Activated T-cell treated with anti-CD3 and anti-CD28 coated beads for 24 hours (primary cell): ENCODE measurements at places on chromosomes 16 and 17.

GRCh38 chr17:14781123-14781522, 480.2 kb downstream of the HS3ST3B1 start:
- no peak for DNase-seq

DNA sequence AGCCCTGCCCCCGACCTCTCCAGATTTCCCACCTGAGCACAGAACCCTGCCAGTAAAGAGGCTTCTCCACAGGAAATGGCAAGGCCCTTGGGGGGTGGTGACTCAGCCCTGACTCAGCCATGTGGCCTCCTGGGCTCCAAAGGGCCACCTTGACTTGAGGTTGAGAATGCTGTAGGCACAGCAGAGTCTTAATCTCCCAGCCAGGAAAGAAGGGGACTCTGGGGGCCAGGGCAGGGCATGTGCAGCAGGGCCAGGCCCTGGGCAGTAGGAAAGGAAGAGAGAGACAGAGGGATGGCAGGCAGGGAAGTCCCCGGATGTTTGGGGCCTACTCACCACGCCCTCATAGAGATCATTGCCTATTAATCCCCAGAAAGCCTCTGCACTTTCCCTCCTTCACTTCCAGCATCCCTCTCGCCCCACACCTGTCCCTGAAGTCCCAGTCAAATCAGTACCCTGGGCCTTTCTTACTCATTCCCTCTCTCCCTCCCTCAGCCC, 4.8 kb upstream of the ITGA3 start:
- DNase-seq = peak; percentile 65

GRCh38 chr17:67353161-67353560, 13.2 kb downstream of the PSMD12 start:
- no peak for DNase-seq

DNA sequence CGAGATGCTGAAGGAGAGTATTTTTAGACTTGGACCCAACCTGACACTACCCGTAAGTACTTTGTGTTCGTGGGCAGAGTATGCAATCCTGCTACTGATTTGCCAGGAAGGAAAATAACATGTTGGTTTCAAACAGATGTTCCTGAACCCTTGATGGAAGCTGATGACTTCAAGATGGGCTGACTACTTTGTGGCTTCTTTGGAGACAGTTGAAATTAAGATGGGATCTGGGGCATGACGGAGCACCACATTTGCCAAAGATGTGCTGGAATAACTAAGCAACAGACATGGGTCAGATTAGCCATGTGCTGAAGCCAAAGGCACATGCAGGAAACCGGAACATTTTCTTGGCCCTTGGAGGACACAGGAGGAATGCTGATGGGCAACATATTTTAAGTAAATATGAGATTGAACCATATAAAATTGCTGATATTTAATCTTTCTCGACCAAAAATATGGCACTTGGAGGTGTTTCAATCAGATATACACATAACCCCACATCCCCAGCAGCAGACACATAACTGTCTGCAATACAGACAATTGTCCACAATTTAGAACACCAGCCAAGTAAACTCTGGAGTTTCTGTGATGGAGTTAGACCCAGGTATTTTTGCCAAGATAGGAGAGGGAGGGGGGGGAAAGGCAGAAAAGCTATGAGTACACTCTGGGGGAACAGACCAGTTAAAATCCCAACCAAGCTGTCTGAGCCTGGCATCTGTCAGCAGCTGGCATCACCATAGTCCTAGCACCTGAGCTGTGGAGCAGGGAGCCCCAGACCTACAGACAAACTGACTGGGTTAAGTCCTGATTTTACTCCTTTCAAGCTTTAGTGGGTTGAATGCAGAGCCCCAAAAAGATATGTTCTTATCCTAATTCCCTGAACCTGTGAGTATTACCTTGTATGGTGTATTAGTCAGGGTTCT, 329.4 kb upstream of the CDH5 start:
- no peak for DNase-seq

DNA sequence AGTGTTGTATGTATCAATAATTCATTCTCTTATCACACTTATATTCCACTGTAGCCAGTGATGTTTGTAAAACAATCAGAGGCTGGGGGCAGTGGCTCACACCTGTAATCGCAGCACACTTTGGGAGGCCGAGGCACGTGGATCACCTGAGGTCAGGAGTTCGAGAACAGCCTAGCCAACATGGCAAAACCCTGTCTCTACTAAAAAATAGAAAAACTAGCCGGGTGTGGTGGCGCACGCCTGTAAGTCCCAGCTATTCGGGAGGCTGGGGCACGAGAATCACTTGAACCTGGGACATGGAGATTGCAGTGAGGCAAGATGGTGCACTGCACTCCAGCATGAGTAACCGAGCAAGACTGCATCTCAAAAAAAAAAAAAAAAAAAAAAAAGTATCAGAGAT, 217.0 kb downstream of the CPPED1 start:
- no peak for DNase-seq

DNA sequence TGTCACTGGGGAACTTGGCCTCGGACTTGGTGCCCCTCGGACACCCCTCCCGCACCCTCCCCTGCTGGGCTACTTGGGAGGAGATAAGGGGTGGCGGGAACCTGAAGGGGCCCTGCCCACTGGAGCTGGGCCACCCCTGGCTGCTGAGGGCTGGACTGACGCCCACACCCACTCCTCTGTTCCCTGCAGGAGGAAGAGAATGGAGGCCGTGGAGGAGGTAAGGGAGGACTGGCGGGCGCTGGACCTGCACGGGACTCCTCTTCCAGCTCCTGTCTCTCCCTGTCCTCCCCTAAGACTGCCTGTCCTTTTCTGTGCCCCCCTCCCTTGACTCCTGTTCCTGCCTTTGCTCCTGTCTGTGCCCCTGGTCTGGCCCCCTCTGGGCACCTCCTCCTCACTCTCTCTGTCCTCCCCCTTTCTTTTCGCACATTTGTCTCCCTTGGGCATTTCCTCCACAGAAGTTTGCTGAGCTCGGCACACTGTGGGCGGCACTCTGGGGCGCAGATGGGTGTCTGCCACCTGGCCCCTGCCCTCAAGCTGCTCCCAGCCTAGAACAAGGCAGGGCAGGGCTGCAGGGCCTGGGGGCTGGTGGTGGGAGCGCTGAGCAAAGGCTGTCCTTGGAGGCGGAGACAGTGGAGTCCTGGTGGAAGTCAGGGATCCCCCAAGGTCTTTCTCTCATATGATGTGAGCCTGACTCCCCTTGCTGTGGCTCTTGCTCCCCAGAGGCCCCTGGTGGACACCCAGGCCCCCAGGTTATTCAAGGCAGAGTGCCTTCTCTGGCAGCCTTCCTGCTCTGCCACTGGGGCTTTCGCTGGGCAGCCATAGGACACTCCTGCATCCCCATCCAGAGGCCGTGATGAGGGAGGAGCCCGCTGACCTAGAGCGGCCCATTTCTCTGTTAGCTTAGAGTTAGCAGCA, 32.7 kb downstream of the ARHGAP23 start:
- DNase-seq = no peak

GRCh38 chr17:45914047-45914717, 19.8 kb downstream of the MAPT start:
- no peak for DNase-seq

GRCh38 chr17:38361694-38362465, 10.2 kb downstream of the SOCS7 start:
- DNase-seq = no peak

DNA sequence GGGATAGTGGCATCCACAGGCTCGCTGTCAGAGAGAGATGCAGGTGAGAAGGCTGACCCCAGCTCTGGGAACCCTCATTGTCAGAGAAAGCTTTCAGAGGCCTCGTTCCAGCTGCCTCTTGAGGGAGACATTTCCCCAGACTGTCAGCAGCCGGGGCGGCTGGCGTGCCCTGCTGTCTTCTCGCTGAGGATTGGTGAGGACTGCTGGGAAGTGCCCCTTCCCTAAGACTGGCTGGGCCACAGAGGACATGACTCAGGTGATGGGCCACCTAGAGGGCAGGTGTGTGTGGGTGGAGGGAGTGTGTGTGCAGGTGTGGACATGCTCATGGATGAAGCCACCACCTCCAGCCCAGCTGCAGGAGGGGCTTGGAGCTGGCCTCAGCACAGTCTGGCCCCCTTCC, 25.3 kb downstream of the SPACA3 start:
- no peak for DNase-seq

GRCh38 chr17:51587516-51587915, 327.2 kb downstream of the UTP18 start:
- no peak for DNase-seq

DNA sequence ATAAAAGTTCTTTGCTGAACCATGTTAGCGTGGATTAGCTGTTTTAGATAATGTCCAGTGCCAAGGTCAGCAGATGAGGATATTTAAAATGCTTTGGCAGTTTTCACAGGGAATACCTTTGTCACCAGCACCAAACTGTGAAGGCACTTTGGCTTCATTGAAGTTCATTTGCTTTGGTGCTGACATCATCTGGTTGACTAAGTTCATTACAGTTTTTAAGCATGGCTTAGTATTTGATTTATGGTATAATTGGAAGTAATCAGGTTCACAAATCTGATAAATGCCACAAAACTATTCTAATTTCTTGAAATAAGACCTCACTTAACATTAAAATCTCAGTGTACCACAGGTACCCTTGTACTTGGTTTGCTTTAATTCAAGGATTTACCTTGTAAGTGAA, 4.3 kb downstream of the GID4 start:
- DNase-seq = no peak
